ENCODE measurements at places on chromosomes 5 and 9.

DNA sequence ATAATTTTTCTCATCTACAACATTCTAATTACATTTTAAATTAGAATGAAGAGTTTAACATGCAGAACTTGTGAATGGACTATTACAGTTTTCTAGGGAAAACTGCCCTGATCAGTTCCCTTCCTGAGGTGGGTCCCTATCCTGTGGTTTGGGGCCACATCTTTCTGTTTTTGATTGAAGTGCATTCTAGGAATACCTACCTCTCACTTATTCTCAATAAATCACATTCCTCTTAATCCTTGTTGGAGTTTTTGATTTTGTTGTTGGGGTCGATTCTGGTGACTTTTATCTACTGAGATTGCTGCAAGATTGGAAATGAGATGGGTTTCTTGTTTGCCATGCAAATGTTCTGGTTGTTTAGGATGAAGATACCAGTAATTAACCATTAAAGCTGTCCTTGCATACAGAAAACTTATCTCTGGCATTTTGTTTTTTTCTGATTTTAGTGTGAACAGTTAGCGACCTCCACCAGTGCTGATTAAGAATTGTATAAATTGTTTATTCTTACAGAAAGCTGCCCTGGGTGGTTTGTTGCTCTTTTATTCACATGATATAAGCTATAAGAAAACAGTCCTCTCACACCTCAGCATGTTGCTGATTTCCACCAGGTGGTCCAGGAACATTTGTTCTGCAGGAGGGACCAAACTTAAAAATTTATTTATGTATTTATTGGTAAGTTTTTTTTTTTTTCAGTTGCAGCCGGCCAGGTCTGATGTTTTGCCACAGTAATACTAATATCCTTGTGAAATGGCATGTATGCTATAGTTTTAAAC, 269.9 kb downstream of the FANCC start:
- DNase-seq, result no peak

DNA sequence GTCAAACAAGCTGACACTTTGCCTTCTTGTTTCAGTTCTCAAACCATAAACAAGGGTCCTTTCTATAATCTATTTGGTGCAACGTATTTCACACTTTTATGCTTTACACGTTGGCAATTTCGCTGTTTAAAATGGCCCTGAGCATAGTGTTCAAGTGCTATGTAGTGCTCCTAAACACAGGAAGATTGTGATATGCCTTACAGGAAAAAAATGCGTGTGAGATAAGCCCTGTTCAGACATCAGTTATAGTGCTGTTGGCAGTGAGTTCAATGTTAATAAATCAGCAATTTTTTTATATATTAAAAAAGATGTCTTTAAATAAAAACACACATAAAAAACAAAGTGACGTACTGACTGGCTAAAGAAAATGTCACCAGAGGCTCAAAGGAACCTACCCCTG, 23.9 kb downstream of the CLINT1 start:
- DNase-seq, result no peak

DNA sequence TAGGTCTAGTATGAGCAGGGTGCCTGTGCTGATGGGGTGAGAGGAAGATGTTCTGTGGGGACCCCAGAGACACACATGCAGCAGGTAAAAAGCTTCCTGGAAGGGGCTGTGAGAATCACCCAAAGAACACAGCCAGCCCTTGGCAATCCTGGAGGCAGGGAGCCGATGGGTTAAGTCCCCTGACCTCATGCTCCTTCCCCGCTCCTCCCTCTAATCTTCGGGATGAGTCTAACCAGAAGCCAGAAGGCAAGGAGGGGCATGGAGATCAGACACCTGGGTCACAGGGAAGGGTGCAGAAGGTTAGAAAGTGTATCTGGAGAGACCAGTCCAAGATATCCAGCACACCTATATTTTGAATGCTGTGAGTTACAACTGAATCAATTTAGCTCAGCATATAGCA, 274.1 kb upstream of the PAPPA start:
- DNase-seq, result no peak

- peak; percentile 44 for DNase-seq
Measured at GRCh38 chr5:112983363-112983762, 6.8 kb downstream of the DCP2 start.

DNA sequence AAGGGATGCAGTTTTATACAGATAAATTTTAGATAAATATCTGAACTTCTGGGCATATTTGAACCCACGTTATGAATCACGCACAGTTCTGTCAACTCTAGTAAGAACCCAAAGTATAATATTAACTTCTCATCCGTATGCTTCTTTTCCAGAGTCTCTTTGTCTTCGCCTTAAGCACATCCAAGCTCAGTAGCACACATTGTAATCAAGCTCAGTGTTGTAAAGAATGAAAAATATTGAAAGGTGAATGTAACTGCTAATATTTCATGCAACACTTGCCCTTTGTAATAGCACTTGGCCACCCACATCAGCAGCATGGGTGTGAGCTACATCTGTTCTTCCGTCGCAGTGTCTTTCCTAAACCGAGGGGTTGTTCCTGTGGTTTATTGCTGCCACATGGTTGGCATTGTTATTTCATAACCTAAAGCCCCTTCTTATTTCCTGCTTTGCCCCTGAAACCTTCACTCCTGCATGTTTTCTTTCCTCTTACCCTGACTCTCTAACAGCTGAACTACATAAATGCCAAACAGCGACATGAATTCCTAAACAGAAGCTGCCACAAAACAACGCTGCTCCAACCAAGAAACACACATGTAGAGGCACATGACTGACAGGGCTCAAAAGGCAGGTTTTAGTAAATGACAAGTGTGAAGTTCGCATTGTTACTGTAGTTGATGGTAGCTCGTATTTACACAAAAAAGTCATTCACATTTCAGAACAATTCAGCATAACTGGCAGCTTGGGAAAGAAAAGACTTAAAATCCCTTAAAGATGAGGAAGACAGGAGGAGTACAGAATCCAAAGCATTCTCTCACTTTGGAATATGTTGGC, 190.1 kb upstream of the MEF2C start:
- DNase-seq, result no peak

DNA sequence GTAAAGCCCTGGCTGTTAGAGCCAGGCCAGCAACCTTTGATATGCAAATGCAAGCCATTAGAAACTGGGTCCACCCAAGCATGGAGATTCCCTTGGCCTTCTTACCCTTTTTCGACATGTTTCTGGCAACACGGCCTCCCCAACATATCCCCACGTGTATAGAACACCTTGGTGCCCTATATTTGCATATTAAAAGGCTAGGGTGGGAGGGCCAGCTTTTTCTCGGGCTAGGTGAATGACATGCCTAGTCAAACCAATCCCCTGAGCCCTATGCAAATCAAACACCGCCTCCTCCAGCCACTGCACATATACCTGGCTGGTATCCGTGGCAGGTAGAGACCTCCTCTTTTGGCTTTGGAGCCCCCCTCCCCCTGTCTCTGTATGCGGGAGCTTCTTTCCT, 55.6 kb upstream of the ZFR start:
- DNase-seq, result no peak

GRCh38 chr5:25345240-25345771, 700.5 kb upstream of the CDH10 start:
- no peak for DNase-seq

DNA sequence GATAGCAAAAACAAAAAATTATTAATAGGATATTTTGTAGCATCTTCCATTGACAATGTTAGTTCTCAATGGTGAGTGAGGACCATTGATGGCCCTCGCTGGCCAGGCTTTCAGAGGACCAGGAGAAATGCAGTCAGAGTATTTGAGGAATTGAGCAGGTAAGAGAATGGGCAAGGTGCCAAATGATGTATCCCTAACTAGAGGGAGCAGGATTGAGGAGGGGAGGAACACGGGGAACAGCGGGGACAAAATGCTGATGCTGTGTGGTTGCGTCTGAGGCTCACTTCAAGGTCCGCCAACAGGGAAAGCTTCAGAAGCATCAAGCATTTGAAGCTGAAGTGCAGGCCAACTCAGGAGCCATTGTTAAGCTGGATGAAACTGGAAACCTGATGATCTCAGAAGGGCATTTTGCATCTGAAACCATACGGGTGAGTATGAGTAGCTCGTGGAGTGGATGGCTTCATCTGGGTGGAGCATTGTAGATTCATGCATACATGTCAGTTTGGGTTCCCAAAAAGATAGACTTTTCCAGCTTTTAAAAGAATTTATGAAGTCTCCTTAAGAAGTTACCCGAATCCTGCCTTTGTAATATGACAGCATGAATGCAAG, 16.2 kb downstream of the SPTAN1 start:
- DNase-seq, result no peak

DNA sequence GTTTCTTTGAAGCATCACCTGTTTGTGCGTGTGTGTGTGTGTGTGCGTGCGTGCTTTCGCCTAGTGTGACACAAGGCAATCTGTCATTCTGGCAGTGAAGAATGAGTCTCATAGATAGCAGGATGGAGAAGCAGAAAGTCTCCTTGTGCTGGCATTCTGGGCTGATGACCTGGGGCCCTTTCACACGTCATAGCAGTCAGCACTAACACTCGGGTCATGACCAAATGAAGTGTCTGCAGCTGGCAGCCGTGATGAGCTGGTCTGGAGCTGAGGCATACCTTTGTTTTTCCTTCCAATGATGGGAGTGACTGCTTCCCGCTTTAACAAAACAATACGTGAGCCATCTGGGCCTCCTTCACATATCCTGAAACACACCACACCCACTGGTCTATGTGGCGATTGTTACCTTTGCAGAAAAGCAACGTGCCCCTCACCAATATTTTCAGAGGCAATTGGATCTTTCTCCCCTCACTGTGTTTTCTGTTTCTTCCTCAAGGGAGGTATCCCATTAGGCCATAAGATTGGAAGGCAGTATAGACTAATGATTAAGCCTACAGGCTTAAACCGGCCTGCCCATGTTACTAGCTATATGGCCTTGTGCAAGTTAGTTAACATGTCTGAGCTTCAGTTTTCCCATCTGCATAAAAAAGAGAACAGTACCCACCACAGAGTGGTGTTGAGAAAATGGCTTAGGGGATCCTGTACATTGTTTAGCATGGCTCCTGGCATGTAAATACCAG, 88.8 kb downstream of the SREK1 start:
- no peak for DNase-seq

GRCh38 chr5:39489263-39489662, 64.5 kb upstream of the DAB2 start:
- no peak for DNase-seq

- DNase-seq, result no peak
Measured at GRCh38 chr9:100063185-100063584, 35.6 kb downstream of the ERP44 start.

DNA sequence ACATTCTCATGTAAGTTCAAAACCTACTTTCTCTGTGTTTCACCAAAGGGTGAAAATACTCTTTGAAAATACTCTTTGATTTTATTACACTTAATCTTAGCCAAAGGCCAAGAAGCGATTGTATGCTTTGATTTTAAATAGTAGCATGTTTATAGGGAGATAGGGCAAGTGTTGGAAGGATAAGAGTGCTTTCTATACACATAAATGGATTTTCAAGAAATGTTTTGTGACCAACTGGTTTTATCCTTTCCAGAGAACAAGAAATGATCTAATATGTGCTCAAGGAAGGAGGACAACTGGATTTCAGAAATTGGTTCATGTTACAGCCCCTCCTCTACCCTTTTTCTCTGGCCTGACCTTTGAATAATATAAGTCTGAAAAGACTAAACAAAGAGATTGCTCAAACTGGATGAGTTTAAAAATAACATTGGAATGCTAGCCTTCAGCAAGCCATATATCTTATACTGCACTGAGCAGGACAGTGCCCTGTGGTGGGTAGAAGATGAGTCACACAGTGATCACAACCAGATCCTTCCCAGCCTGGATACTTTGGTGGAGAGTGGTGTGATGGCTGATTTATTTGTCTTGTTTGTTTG, 13.1 kb downstream of the PALM2AKAP2 start:
- DNase-seq, result peak; percentile 96

GRCh38 chr5:11212706-11213105, 451.7 kb upstream of the DAP start:
- DNase-seq, result no peak

GRCh38 chr9:86836797-86837196, 110.5 kb downstream of the GAS1 start:
- DNase-seq, result no peak

GRCh38 chr9:83281306-83282255, 218.6 kb upstream of the RASEF start:
- DNase-seq, result peak; percentile 84

DNA sequence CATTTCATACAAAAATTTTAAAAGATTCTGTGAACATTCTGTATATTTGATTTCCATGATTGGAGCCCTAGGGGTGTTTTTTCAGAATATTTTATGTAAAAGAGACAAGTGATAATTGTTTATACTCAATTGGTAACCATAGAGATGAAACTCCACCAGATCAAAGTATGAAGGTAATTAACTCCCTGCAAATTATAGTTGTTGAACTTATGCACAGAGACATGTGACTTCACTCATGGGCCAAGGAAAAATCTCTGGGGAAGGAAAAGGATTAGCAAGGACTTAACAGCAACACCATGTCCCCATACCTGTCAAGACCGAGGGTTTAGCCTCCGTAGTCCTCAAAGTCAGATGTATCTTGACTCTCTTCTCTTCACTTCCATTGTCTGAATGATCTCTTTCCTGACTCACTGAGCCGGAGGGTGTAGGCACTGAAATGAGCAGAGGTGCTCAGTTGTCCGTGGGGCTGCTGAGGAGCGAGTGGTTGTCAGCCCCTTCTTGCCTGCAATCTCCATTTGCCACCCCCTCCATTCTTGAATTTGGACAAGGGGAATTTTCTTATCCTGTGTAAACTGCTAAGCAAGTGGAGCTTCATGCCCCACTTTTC, 17.5 kb upstream of the CXCL14 start:
- DNase-seq, result no peak

GRCh38 chr5:176697267-176697933, 50.1 kb downstream of the TSPAN17 start:
- no peak for DNase-seq

DNA sequence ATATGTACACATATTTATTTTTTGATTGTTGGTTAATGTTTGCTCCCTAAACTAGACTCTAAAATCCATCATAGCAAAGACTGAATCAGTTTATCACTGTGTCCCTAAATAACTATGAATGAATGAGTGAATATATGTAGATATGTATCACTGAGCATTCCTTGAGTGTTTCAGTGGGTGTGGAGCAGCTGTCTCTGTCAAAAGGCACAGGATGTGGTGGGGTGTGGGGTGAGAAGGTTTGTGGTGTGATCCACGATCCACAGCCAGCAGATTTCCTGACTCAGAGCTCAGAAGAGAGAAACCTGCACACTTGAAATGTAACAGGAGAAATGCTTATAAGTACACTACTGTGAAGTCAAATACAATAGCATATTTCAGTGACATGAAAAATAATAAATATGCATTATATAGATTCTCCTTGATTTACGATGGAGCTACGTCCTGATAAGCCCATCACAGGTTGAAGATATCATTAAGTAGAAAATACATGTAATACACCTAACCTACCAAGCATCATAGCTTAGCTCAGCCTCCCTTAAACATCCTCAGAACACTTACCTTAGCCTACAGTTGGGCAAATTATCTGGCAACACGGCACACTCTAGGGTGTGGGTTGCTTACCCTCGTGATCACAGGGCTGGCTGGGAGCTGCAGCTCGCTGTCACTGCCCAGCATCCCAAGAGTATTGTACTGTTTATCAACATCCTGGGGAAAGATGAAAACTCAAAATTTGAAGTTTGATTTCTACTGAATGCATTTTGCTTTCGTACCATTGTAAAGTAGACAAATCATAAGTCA, 287.0 kb downstream of the GAS1 start:
- peak; percentile 90 for DNase-seq

Data from fibroblast of skin of back (primary cell).